ENCODE measurements at places on chromosomes 11 and 22.

DNA sequence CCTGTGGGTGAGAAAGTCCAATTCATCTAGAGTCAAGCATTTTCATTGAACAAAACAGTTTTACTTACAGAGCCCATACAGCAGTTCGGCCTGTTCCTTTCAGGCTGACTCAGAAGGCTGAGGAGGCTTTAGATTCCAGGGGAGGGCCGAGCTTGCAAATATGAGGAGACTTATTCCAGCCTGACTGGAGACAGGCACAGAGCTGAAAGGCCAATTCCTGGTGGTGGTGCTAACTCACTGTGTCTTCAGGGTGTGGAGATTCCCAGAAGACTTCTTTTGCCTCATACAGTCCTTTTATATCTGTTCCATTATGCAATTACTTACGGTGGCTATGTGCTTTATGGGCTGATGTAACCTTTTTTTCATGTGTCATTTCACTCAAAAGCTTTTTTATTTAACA lies at the start of gene OR51E2:
TSS of gene OR51E2 (minus strand) at position 269 of the 400 bp plus-strand sequence. CDS start 15,142 bp downstream, outside the sequence.
- no peak for DNase-seq

- DNase-seq, result no peak
Observed at GRCh38 chr11:61800331-61801281, 7.9 kb downstream of the FEN1 start.

DNA sequence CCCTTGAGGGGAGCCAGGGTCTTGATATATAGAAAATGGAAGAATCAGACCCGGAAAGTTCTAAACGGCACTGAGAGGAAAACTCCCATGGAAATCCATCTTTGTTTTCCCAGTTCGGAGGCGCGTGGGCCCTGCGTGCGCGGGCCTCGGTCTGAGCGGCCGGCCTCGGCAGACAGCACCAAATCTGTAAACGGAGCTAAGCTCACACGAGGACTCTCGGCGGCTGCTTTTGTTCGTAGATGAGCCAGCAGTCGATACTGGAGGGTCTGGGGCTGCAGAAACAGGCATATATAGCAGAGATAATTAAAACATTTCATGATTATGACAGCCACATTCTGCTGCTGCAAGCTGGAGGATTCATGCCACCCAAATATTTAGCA lies 68.5 kb upstream of the PPARA start:
- DNase-seq, result no peak

GRCh38 chr11:67631411-67631810 lies 1.7 kb upstream of the NUDT8 start:
- DNase-seq, result no peak

DNA sequence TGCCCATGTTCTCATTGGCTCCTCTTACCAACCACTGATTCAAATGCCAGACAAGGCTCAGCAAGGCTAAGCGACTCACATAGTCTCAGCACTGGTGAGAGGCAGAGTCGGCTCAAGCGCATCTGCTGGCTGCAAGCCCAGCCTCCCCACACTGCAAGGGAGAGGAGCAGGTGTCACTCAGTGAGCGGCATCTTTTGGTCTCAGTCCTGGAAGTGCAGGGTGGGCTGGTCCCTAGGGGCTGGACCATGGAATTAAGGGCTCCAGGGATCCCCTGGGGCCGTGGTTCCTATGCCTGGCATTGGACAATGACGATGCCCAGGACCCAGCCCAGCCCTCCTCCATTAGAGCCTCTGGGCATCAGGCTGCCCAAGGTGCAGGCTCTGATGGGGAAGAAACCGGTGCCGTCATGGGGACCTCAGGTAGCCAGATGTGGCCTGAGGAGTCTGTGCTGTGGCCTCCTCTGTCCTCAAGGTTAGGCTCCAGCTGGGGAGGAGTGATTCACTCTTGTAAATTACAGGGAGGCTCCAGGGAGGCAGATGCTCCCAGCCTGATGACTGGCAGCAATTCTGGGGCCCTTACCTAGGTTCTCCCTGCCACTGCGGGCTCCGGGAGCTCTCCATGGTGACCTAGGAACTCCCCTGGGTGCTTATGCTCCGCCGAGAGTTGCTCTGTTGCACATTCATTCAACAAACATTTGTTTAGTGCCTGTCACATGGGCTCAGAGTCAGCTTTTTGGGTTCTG lies 28.0 kb downstream of the FADS2 start:
- no peak for DNase-seq

DNA sequence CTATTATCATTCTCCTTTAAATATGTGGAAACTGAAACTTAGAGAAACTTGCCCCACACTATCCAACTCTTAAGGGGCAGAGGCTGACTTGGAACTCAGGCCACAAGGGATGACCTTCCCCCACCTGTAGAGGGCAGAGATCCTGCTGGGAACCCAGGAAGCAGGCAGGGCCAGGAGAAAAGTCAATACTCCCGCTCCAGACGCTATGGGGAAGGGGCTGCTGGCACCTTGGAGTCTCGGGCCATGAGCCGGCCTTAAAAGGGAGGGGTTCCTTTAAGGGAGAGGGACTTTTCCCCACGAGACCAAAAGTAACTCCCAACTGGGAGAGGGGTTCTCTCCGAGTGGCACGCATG lies 620 bp upstream of the ANO5 start:
- no peak for DNase-seq

GRCh38 chr11:61763930-61764605 lies 11.6 kb downstream of the MYRF start:
- no peak for DNase-seq

- DNase-seq, result no peak
Observed at GRCh38 chr22:26610072-26610958, 7.5 kb downstream of the CRYBB1 start.

DNA sequence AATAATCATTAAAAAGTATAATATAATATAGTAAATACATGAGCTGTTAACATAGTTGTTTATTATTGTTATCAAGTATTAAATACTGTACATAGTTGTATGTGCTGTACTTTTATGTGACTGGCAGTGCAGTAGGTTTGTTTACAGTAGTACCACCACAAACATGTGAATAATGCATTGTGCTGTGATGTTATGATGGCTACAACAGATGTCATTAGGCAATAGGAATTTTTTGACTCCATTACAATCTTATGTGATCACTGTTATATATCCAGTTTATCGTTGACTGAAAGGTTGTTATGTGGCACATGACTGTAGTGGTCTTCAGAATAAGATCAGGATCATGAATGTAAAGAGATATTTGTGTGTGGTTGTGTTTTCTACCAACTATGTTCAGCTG lies 577.8 kb downstream of the JRKL start:
- no peak for DNase-seq

DNA sequence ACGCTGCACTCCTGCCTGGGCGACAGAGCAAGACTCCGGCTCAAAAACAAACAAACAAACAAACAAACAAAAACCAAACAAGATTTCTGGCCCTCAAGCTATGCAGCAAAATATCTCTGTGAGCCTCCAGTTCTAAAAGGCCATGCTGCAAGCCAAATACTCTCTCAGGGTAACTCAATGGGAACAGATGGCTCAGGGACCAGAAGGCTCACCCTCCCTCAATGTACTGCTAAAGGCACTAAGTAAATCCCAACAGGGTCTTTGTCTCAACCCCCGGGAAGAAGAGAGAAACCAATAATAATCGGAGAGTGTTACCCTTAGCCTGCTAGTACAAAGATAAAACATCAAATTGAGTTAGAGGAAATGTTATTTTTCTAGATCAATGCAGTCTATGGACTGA lies 119.7 kb upstream of the ZC3H12C start:
- DNase-seq, result no peak

DNA sequence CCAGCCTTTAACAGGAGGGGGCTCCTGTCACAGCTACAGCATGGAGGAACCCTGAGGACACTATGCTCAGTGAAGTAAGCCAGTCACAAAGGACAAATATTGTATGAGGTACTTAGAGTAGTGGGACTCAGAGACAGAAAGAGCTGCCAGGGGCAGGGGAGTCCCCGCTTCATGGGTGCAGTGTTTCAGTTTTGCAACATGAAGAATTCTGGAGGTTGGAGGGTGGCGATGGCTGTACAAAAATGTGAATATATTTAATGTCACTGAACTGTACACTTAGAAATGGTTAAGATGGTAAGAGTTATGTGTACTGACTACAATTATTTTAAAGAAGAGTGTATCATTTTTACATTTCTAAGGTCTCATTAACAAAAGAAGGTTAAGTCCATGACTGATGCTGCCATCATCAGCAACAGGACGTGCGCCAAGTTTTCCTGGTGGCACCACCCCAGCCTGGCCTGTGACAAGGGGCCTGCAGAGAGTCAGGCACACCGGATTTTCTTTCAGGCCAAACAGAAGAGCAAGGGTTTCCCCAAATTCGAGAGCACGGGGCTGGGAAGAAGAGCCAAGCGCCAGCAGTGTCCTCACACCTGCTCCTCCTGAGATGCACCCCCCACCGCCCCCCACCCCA lies 22.1 kb downstream of the YPEL1 start:
- no peak for DNase-seq

DNA sequence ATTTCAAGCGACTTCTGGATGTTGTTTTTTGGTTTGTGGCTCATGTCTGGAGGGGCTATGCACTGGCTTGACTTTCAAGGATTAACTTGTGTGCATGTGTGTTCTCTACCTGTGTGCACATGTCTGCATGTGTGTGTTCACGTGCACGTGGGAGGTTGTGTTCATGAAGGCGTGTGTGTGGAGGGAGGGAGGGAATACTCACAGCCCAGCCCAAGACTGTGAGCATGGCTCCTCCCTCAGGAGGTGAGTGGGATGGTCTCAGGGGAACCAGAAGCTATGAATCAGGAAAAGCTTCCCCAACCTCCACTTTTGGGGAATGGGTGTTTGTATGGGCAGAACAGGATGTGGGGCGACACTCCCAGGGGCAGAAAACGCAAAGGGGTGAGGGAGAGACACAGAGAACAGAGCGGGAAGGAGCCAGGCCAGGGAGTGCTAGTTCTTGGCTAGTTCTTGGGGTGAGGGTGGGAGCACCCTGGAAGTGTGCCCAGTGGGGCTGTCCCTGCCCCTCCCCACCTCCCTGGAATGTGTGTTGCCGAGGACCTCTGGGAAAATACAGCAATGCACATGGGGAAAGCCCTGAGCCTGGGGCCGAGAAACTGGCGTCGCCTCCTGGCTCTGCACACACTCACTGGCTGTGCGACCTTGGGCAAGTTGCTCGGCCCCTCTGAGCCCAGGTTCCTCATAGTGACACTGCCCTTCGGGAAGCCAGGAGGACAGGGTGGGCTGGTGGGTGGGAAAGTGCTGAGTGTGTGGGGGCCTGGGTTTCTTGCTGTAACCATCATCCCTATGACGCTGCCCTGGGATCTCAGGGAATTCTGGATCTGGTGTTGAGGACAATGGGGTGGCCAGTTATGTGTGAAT lies 16.9 kb upstream of the ALX4 start:
- DNase-seq, result no peak

- no peak for DNase-seq
Observed at GRCh38 chr22:47344414-47344813, 582.0 kb downstream of the TBC1D22A start.

- no peak for DNase-seq
Observed at GRCh38 chr11:100855466-100856067, 168.5 kb downstream of the ARHGAP42 start.

GRCh38 chr22:28075358-28075981 lies 156.4 kb upstream of the PITPNB start:
- DNase-seq, result no peak

DNA sequence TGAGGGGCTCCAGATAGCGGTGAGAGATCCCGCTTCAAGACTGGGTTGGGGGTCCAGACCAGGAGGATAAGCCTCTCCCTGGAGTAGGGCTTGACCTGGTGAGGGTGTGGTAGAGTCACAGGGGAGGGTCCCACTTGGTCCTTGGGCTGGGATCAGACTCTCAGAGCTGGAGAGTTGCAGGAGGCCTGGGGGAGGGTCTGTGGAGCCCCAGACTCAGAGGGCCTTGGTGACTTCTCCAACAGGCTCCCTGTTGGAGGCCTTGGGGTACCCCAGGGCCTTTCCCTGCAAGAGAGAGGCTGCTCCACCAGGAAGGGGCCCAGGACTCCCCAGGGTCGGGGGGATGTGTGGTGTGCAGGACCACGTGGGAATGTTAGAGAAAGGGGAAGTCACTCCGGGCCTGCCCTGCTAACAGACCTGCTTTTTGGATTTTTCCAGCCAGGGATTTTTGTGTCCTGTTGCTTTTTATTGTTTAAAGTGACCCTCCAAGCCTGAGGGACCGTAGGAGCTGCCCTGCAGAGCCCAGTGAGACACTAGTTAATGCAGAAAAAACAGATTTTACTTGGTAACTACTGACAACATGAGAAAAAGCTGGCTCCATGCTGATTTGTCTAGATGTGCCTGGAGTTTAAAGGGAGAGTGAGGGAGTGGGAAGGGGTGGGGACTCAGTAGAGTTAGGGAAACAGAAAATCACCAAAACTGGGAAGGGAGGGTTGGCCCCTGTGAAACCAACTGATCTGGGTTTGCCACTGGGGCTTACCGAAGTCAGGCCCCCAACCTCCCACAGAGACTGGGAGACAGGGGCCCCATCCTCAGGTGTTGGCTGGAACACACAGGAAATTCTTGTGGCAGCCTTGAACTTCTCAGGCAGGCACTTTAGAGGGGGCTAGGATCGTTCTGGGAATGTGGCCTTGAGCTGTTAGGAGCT lies 801 bp upstream of the TXNRD2 start:
- DNase-seq, result no peak

DNA sequence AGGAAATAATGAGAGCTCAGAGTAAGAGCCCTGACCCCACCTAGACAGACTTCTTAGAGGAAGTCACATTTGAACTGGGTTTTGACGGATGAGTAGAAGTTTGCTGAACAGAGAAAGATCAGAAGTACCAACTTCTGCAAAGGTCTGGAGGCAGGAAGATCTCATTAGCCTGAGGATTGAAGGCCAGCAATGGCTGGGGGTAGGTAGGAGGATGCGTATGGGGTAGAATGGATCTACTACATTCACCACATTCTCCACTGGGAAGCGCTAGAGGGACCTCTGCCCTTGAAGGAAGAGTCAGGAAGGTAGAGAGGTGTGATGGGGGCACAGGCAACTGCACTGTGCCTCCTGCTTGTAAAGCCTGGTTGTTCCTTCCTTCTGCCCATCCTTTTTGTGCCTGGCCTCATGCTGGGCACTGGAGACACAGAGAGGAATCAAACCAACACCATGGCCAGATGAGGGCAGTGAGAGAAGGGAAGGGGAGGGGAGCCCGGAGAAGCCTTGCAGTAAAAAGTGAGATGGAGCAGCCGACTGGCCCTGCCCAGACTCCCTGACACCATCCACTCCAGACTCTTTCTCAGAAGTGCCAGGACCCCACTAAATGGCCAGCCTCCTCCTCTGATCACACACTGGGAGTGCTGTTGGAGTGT lies 4.9 kb downstream of the TPBGL start:
- DNase-seq, result no peak

DNA sequence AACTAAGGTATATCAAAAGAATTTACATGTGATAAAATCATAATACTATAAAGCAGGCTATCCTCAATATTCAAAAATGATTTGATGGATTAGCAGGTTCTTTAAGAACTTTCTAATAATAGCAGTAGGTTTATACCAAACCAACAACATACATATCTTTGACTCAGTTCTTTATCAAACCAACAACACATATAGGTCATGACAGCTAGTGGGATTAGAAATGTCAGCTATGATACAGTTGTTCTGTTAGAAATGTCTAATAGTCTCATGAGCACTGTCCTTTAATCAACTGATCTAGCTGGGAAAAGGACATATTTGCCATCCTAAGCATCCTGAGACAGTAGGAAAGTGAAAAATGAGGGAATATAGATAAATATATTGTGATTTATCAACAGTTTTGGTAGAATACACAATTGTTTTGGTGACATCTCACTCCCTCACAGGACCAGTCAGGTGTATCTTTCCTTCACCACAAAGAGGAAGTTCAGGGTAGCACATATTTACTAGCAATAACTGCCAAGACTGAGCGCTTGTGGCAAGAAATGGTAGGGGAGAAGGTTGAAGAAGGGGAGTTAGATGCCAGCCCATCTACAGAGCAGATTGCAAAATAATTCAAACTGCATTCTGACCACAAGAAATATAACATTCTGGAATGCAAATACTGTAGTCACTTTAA lies 90.8 kb upstream of the APOA1 start:
- DNase-seq, result no peak
